Activated naive CD8-positive, alpha-beta T cell treated with anti-CD3 and anti-CD28 coated beads, Interleukin-2, amount 10 ng/mL, durations not matched to agents 7 days and 5 days (primary cell): ENCODE measurements at places on chromosomes 13 and 19. TPM values are rescaled to one million over a fixed set of nuclear protein-coding genes. Genes with fewer than 3 reads are reported as not detected.

GRCh38 chr13:61370520-61370919 lies 45.1 kb downstream of the PCDH20 start:
- no peak for DNase-seq

DNA sequence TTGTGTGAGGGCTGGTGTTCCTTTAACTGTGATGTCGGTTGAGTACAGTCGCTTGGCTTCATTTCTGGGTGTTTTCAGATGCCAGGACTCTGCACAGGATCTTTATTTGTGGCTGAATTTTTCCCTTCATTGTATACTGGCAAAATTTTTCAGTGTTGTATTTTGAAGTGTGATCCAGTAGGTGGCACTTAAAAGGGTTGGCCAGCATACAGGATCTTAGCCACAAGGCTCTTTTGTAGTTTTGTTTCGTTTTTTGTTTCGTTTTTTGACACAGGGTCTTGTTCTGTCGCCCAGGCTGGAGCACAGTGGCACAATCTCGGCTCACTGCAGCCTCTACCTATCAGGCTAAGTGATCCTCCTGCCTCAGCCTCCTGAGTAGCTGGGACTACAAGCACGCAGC lies 8.7 kb downstream of the FCAR start:
- peak; percentile 45 for DNase-seq

DNA sequence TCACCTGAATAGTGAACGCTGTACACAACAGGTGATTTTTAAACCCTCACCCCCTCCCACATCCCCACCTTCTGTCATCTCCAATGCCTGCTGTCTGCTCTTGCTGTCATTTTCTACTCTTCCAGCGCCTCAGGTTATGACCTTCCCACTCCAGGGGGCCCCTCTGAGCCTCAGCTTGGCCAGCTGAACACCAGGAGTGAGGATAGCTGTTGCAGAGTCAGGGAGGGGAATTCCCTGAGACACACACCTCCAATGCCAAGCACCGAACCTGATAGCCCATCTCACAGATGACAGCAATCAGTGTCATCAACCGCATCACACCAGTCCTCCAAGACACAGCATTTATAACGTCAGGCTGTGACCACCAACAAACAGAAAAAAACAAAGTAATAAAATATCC lies 193.5 kb downstream of the ZNF536 start:
- no peak for DNase-seq

- DNase-seq: no peak
Observed at GRCh38 chr13:95756072-95756471, 79.1 kb downstream of the DNAJC3 start.

- DNase-seq: no peak
Observed at GRCh38 chr13:60370343-60370742, 26.7 kb upstream of the TDRD3 start.

GRCh38 chr19:37963190-37963936 lies 56.4 kb downstream of the SIPA1L3 start:
- no peak for DNase-seq

DNA sequence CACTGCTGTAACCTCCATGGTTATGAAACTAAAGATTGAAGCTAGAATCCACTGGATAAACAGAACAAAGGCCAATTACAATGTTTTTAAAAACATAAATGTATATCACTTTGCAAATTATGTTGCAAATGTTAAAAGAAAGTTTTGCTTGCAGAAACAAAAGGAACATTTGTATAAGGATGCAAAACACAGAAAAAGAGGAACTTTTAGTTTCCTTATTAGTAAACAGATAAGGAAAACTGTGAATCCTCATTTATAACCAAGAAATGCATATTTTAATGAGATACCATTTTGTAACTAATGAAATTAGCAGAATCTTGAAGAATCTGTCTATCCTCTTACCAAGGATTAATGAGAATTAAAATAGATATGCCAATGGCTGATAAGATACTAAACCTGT lies 32.3 kb downstream of the LPAR6 start:
- DNase-seq: no peak

- no peak for DNase-seq
Observed at GRCh38 chr13:111621164-111621563, 300.7 kb downstream of the TEX29 start.

- no peak for DNase-seq
Observed at GRCh38 chr13:97892717-97893116, 60.8 kb upstream of the IPO5 start.

The PRTN3 gene
- not detected for total RNA-seq
